ENCODE measurements at places on chromosomes 4 and X.

GRCh38 chr4:67746797-67747495 lies 7.2 kb downstream of the GNRHR start:
- DNase-seq, result peak; percentile 19

- DNase-seq, result no peak
Observed at GRCh38 chrX:10477525-10477924, 142.9 kb downstream of the MID1 start.

DNA sequence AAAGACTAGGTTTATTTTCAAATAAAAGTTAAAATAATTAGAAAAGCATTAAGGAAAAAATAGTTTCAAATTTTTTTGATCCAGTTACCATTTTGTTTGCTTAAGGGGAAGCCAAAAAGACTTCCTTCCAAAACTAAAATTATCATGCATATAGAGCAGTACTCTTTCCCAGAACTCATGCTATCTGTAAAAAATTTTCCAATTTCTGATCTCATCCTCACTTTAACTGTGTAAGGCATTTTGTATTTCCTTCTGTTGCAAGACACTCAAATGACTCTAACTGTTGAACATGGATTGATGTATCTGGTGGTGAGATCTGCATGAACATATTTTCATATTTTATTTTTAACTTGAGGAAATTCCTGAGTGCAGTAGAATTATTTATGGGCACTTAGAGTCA lies 150.1 kb downstream of the ADAM29 start:
- DNase-seq, result no peak

GRCh38 chr4:3388471-3389232 lies 53.1 kb upstream of the HGFAC start:
- DNase-seq, result no peak

DNA sequence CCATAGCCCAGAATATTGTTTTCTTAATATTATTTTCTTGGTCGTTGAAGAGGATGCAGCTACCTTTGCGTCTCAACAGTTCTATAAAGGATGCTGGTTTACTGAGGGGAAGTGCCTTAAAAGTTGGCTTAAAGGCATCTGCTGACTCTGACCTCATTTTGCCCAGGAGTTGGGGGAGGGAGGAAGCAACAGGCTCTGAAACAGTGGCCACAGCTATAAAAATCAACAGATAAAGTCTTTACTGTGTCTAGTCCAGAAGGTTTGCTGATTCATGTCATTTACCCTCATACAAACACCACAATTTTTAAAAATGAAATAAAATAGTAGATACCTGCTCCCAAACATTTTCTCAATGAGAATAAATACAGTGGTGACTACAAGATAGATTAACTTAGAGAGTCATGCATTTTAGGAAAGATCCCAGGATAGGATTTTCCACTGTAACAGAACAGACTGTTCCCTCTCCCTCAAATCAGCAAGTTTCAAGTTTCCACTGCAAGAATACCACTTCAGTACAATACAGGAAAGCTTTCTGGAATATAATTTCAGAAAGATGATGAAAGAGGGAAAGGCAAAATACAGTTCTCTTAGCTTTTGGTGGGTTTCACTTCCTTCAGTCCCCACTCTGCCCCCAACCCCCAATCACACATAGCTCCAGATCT lies 1.9 kb downstream of the PHKA1 start:
- DNase-seq, result no peak

DNA sequence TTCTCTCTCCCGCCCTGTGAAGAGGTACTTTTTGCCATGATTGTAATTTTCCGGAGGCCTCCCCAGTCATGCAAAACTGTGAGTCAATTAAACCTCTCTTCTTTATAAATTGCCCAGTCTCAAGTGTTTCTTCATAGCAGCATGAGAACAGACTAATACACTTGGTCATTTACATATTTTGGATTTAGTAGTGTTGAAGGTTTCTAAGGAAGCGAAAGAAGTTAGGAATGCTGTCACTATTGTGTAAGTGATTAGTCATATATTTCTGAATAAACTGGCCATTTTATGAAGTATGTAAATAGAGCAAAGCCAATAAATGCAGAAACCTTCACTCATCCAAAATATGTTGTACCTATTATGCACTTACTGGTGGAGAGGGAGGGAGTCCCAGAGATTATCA lies 34.4 kb upstream of the GK2 start:
- DNase-seq, result no peak

DNA sequence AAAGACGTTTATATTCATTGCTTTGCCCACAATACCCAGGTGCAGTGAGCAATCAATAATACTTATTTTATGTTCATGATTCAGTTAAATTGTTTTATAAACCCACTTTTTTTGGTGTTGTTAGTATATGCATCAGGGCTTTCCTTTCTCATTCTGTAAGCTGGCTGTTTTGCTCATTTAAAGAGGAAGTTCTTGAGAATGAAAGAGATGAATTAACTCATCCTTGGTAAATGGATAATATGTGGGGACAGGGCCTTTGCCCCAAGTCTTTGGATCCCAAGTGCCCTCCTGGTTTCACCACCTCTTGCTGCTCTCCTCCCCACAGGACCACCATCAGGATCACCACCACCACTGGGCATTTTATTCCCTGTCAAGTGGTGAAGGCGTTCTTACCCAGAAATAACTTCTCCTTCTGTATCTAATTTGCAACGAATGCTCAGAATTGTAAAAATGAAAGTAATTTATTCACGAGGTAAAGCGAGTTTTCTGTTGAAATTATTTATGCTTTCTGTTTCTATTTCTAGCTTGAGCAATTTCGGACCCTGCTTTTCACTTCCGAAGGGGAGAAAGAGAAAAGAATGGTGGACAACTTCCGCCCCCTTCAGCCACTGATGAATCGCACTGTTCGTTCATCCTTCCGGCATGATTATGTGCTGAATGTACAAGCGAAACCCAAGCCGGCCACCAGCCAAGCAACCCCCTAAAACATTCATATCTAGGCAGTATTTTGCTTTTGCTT lies 8.2 kb upstream of the ZRSR2 start:
- DNase-seq, result no peak

DNA sequence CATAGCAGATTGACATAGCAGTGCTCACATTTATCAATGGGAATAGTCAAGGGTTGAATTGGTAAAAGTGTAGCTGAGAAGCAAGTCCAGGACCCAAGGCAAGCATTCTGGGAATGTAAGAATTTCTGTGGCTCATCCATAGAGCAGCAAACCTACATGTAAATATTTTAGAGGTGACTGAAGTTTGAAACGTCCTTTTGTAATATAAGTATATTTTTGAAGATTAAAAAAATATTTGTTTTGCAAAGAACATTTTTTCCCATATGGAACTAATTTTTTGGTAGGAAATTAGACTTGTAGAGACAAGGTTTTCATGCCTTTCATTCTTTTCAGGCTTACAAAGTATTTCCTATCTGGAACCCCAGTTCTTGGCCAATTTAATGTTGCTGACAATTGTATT lies 104.0 kb downstream of the TEX13A start:
- no peak for DNase-seq

DNA sequence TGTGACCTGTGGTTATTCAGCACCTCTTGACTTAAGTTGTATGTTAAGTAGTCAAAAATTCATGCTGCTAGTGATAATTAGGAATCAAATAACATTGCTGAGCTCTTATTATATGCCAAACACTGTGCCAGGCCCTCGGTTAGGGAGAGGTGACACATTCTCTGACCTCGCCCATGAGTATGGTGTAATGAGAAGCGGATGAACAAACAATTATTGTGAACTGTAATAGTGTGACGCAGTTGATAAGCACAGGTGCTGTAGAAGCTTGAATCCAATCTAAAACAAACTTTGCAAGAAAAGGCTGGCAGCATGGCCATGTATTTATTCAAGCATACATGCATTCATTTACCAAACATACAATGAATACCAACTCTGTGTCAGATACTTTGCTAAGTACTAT lies 303.5 kb upstream of the HS3ST1 start:
- no peak for DNase-seq

Measured in T47D (cell line).